ENCODE measurements at places on chromosomes 3 and 15.

- no peak for DNase-seq
These were observed 30.2 kb downstream of the MUC20 start for GRCh38 chr3:195750797-195751520.

GRCh38 chr15:42087926-42088800 lies 6.2 kb downstream of the PLA2G4D start:
- DNase-seq, result no peak

DNA sequence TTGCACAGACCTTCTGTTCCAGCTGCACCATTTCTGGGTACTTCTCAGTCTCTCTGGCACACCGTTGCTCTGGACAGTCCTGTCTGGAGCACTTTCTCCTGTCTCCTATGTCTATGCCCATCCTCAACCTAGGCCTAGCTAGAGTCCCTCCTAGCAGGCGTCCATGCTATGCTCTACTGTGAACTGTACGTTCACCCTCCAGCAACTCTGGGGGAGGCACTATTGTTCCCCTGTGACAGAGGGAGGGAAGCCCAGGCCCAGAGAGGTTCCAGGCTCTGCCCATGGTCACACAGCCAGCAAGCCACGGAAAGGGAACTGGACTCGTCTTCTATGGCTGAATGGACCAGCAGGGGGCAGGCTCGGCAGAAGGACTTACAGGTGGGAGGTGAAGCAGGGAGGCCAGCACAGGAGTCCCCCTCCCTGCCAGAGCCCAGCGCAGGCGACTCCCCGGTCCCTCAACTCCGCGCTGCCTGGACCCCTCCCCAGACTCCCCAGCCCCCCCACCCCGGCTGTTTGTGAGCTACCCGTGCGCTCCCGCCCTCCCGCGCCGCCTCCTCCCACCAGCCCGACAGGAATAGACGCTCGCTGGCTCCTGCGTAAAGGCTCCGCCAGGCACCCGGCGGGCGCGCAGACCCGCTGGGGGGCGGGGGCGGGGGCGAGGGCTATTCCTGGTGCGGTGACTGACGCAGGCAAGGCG lies 1.7 kb upstream of the LINGO1 start:
- peak; percentile 22 for DNase-seq

DNA sequence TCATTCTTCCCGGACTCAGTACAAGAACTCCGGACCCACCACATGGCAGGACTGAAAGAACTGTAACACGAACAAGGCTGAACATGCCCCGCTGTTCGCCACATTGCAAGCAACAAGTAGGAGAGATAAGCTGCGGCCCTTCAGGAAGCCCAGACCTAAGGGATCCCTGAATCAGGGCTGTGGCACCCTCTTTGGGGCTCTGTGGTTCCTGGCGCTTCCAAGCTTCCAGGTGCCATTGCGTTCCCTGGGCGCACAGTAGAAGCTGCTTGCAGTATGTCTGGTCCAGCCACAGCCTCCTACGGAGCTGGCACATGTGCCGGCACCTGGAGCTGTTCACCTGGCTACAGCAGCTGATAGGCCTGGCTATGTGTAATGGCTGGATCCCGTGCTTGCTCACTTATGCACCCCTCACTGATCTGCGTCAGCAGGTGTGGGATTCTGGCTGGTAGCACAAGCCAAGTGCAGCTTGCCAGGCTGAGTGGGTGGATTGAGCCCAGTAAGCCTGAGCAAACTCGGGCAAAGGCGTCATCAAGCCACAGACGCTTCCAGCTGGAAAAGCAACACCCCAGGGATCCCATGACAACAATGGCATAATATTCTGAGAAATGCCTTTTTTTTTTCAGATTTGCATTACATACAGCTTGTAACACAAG lies 748.6 kb upstream of the GBE1 start:
- no peak for DNase-seq

DNA sequence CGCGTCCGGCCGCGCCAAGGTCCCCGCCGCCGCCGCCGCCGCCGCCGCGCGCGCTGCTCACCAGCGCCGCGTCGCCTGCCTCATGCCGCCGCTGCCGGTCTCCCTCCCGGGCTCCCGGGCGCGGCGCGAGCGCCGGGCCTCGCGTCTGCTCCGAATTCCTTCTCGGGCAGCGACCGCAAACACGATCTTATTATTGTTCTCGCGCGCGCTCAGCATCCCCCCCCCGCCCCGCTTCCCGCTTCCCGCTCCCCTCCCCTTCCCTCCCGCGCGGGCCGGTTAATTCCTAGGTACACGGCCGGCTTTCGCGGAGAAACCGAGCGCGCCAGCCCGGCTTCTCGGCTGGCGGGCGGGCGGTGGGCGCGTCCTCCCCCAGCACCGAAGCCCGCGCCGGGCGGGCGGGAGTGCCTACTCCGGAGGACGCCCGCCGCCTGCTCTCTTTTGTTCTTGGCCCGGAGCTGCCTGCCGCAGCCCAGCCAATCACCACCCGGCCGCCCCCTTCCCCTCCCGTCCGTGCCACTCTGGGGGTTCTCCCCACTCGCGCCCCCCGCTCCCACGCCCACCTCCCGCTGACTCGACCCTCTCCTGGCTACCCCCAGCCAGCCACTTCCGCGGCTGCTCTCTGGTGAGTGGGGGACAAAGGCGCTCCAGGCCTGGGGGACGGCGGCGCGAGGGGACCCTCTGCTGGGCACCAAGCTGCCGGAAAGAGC lies at the start of gene HDGFL3:
HDGFL3 (minus strand) TSS at position 164 of the 707 bp plus-strand sequence. CDS start 409 bp downstream, outside the sequence.
- peak; percentile 46 for DNase-seq

DNA sequence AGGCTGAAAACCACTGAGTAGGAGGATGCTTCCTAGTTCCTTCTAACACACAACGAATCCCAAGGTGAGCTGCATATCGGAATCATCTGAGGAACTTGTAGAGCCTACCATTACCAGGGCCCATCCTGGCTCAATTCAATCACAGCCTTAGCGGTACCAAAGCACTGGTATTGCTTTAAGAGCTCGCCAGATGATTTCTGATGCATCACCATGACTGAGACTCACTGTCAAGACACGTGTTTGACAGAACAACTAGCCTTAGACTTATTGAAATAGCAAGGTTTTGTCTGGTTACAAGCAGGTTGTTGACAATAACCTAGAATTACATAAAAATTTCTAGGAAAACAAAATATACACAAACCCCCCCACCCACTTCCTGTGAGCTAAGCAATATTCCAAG lies 68.5 kb downstream of the CBLB start:
- no peak for DNase-seq

DNA sequence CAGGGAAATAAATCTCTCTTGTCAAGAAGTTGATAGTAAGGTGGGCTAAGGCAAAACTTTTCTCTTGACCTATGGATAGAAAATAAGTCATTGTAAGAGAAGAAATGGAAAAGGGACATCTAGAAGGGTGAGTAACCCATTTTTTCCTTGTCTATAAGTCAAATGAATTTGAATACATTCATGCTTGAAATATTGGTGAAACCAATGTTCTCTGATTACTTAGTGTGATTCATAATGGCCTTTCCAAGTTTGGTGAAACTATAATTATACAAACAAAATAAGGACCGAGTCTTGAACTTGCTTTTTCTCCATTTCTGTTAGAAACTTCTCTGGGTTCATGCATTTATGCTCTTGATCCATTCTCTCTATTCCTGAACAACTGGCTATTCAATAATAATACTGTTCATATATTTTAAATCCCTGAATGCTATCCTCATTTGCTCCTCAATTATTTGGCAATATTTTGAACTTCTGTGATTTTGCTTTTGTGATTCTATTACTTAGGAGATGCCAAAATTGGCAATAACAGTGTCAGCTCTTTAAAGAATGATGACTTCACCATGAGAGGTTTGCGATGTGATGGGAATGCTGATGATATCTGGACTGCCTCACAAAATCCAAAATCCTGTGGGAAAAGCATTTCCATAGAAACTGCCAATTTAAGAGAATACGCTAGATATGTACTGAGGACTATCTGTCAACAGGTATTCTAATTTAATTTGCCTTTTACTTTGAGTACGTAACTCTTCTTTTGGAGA lies 12.3 kb downstream of the P2RY12 start:
- DNase-seq, result no peak

DNA sequence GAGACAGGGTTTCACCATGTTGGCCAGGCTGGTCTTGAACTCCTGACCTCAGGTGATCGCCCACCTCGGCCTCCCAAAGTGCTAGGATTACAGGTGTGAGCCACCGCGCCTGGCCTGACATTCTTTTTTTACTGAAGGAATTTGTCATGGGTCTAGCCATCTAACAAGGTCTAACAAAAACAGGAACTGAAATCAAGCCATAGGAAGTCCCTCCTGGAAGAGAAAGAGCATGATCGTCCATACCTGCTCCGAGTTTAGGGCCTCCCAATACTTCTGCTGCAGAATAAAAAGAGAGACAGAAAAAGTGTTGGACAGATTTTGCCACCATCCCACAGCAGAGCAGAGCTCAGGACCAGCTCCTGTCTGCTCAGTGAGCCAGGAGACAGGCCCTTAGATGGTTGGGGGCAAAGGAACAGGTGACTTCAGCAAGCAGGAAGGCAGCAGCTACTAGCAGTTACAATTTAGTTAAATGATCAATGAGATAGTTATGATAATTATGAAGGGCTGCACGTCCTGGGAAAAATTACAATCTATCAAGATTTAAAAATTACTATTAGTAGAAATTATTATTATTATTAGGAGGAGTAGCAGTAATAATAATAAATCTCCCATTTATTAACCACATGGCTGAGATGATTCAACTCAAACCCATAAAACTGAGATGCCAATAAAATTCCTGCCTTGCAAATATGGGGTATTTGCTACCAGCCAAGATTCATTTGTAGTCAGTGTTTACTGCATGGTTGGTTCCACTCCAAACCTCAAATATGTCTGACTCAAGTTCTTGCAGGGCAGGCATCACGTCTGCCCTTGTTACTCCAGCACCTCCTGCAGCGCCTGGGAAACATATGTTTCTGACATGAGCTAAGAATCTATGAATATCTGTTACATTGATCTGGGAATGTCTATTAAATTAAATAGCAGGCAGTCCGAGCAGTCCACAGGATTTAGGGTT lies 40.1 kb downstream of the TMEM44 start:
- no peak for DNase-seq
